ENCODE measurements at places on chromosomes 4 and X.
A peak's percentile ranks its signal among the peaks of the same experiment; 100 is the strongest.

- no peak for DNase-seq
Measured at GRCh38 chr4:108172231-108172752, 3.6 kb upstream of the LEF1 start.

DNA sequence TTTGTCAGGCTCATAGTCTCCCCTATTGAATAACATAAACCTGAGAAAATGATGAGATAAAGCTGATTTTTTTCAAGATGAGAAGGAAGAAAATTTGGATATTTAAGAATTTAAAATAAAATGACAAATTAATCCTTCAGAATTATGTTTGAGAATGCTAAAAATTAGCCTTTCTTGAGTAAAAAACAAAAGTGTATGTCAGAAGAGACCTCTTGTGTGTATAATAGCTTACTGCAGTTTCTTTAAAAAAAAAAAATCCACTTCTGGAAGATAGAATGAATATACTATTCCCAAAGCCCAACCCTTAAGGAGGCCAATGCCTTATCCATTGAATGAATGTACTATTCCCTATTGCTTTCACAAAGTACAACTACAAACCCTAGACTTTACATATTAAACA lies 281.8 kb downstream of the RAPGEF2 start:
- no peak for DNase-seq

GRCh38 chrX:24333371-24333770 lies 19.5 kb upstream of the SUPT20HL2 start:
- DNase-seq = no peak

GRCh38 chrX:1178580-1179057 lies 33.8 kb downstream of the CRLF2 start:
- DNase-seq = no peak

- DNase-seq = no peak
Measured at GRCh38 chr4:171629182-171629581, 184.0 kb upstream of the GALNTL6 start.

DNA sequence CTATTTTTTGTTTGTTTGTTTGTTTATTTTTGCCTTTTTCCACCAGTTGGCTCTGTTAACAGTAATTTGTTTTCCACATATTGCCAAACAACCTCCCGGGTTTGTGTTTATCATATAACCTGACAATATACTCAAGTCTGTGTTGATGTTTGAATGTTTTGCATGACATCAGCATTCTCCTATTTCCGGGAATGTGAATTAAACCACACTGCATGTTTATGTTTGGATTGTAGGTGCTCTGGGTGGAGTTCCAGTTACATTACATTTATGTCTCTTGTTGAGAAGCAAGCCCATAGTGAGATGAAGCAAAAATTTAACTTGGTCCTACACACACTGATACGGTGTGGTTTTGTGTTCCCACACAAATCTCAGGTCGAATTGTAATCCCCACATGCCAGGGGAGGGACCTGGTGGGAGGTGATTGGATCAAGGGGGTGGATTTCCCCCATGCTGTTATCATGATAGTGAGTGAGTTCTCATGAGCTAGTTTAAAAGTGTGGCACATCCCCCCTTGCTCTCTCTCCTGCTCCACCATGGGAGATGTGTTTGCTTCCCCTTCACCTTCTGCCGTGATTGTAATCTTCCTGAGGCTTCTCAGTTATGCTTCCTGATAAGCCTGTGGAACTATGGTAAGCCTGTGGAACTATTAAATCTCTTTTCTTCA lies 54.4 kb upstream of the CLNK start:
- no peak for DNase-seq

DNA sequence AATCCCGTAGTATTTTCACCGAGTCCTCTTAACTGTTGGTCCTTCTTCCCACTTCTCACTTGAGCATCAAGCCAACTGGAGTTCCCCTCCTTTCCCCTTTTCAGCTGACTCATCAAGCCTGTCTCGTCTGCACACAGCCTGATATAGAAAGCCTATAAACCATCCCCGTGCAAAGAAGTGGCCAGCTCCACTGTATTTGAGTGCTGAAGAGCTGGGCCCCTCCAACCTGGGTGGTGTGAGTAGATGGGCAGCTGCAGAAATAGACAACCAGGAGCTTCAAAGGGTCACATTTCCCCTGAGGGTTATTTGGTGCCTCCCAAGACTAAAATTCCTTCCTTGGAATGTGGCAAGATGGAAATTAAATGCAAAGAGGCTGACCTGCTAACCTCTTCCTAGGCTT lies 199.7 kb downstream of the HS6ST2 start:
- no peak for DNase-seq

- DNase-seq = no peak
Measured at GRCh38 chr4:61772126-61772525, 572.0 kb downstream of the ADGRL3 start.

DNA sequence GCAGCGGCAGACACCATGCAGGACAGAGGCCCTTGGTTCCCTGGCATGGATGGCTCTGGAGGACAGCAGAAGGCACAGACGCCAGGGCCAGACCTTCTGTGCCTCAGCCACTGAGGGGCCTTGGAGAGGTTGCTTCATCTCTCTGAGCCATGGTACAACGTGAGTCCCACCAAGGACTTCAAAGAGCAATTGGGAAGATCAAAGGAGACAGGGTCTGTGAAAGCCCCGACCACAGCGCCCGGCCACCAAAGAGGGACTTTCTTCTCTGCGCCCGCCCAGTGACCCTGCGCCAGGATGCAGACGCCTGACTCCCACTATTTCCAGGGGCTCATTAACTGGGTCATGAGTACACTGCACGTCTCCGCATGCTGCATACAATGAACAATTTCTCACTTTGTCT lies 174.0 kb downstream of the AFAP1 start:
- DNase-seq = no peak

- DNase-seq = no peak
Measured at GRCh38 chr4:3321295-3321889, 28.6 kb downstream of the RGS12 start.

GRCh38 chrX:130975947-130976346 lies 72.9 kb upstream of the ENOX2 start:
- peak; percentile 5 for DNase-seq

GRCh38 chrX:95071621-95072020 lies 1397.6 kb downstream of the FAM133A start:
- no peak for DNase-seq

GRCh38 chr4:168221301-168221700 lies 97.3 kb downstream of the DDX60 start:
- no peak for DNase-seq

DNA sequence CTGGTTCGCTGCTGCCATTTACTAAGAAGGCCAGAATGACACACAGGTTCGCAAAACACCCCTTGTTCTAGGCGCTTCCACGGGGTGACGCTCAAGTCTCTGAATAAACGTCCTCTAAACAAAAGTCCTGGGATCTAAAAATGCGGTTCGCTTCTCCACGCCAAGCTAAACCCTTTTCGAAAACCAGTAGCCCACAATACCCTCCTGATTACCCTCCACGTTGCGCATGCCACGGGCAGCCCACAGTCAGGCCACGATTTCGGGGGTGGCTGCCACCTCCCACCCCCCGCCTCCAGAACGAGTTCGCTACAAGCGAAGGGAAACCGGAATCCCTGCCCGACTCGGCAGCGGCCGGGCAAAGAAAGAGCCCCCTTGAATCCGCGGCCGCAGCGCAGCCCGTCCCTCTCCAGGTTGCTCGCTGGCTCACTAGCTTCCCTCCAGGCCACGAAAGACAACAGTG lies 423 bp downstream of the RPL39 start:
- peak; percentile 55 for DNase-seq

Data from hematopoietic multipotent progenitor cell treated with erythropoietin and hydrocortisone succinate and interleukin-3 and kit ligand, for 17 days (in vitro differentiated cells).